Ovary (tissue), 10 donors: ENCODE measurements at places on chromosomes 3 and 15. TPM values are rescaled to one million over a fixed set of nuclear protein-coding genes. Genes with fewer than 3 reads are reported as not detected.

GRCh38 chr3:3726549-3726948 is 72.7 kb upstream of the LRRN1 start:
- no peak for DNase-seq
- no peak overlapping the region for H3K4me3 ChIP-seq

GRCh38 chr15:52683580-52683979 is 4.4 kb upstream of the ATOSA start:
- H3K36me3 ChIP-seq, result no peaks in the 10 kb centered on the region
- no peak overlapping the region for H3K27ac ChIP-seq
- DNase-seq, result no peak
- no peak overlapping the region for H3K4me3 ChIP-seq
- peaks cover 2% of the 10 kb centered on the region for H3K4me1 ChIP-seq
- H3K27me3 ChIP-seq, result no peaks in the 10 kb centered on the region

DNA sequence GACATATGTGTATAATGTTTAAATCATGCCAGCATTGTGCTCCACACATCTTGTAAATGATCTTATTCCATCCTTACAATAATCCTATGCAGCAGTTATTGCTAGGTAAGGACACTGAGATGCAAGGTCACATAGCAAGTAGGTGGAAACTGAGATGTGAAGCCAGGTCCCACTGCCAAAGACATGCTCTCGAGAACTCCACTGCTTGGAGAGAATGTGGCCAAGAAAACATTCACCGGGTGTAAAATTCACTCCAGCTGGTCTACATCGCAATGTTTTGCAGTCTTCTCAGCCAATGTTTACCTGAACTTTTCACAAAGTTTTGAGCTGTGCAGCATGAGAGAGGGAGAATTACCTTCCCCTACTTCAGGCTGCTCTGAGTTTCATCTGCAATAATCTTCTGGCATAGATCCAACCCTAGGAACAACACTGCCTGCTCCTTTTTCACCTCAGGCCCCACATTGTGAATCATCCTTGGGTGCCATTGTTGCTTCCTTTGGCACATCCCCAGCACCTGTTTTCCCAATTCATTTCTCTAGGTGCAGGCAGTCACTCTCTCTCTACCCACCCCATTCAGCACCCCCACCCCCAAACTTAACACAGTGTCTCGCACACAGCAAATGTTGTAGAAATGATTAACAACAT is 53.5 kb upstream of the PRTG start:
- H3K36me3 ChIP-seq, result no peaks in the 10 kb centered on the region
- DNase-seq, result no peak
- no peaks in the 10 kb centered on the region for H3K27me3 ChIP-seq
- no peaks in the 10 kb centered on the region for H3K4me1 ChIP-seq
- no peak overlapping the region for H3K27ac ChIP-seq

DNA sequence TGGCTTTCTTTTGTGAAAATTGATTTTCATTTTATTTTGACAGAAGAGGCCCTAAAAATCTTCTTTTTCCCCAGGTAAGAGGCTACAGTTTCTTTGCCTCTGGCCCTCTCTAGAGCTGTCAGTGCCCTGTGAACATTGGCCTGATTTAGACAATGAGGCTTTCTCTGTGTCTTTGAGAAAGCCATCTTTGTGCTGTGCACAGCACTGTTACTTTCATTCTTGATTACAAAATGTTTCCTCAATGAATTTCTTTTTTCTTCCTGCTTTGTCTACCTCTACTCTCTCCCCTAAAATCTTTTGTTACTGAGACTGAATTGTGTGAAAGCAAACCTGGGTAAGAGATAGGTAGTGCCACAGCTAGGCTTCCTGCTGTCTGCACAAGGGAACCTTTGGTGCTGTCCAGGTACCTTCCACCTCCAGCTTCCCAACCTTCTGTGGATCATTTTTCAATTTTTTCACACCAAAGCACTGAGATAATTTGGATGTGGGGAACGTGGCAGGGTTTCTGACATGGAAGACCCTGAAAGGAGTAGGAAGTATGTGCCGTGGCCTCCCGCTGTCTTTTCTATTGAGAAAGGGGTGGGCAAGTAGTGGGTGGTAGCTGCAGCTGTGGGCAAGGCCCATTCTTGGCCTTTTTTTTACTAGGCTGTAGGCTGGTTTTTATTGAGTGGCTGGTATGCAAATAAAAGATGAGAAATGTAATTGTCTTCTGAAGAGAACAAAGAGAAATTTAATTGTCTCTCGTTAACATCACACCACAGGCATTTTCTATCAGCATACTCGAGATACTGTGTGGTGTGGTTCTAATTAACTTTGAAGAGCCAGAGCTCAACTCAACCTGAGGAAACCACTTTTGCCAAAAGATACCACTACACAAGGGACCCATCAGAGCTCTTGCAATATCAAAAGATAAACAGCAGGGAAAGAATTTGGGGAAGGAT is 21.0 kb downstream of the RAB8B start:
- DNase-seq, result no peak
- H3K36me3 ChIP-seq, result no peaks in the 10 kb centered on the region
- H3K27me3 ChIP-seq, result no peaks in the 10 kb centered on the region

GRCh38 chr3:118963711-118964110 is 70.9 kb downstream of the IGSF11 start:
- no peak overlapping the region for H3K4me3 ChIP-seq
- H3K36me3 ChIP-seq, result no peaks in the 10 kb centered on the region
- H3K27me3 ChIP-seq, result no peaks in the 10 kb centered on the region

CADM2 gene
- 0.83 TPM for total RNA-seq

FEM1B gene
- total RNA-seq, result 57.7 TPM

AGBL1 gene
- not detected for total RNA-seq

GOLGA8J gene
- not detected for total RNA-seq

GRCh38 chr3:33395900-33396299 is 44.3 kb downstream of the UBP1 start:
- no peaks in the 10 kb centered on the region for H3K4me1 ChIP-seq
- H3K27ac ChIP-seq, result no peak overlapping the region
- DNase-seq, result no peak
- no peak overlapping the region for H3K4me3 ChIP-seq

FMN1 gene
- total RNA-seq, result 14.4 TPM

- DNase-seq, result no peak
- H3K4me3 ChIP-seq, result peak overlapping the region; percentile 6
- no peaks in the 10 kb centered on the region for H3K36me3 ChIP-seq
- H3K27ac ChIP-seq, result no peak overlapping the region
- peaks cover 1% of the 10 kb centered on the region for H3K4me1 ChIP-seq
Observed at GRCh38 chr3:157499342-157499963, 3.8 kb downstream of the VEPH1 start.

GRCh38 chr3:122890077-122890719 is 95.3 kb downstream of the SLC49A4 start:
- H3K27me3 ChIP-seq, result no peaks in the 10 kb centered on the region
- no peak overlapping the region for H3K4me3 ChIP-seq
